CD4-positive, alpha-beta T cell treated with Interferon gamma for 1 hour (primary cell): ENCODE measurements at places on chromosomes 16 and 17.

GRCh38 chr16:15770107-15770506 is 86.7 kb downstream of the MYH11 start:
- no peak for DNase-seq

DNA sequence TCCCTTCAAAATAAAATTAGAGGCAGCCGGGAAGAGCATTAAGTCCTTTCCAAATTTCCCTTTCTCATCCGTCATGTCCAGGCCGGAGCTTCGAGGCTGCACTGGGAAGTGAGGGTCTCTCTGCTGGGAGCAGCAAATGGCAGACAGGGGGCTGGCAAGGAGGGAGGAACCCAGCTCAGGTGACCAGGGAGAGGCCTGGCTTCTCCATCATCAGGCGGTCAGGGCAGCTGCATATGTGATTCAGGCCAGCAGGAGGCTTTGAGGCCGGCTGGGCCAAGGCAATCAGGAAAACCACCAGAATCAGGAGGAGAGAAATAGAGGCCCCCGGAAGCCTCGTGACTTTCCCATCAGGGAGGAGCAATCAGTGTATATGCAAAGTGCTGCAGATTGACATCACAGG is 85.0 kb upstream of the RPL38 start:
- DNase-seq: no peak

DNA sequence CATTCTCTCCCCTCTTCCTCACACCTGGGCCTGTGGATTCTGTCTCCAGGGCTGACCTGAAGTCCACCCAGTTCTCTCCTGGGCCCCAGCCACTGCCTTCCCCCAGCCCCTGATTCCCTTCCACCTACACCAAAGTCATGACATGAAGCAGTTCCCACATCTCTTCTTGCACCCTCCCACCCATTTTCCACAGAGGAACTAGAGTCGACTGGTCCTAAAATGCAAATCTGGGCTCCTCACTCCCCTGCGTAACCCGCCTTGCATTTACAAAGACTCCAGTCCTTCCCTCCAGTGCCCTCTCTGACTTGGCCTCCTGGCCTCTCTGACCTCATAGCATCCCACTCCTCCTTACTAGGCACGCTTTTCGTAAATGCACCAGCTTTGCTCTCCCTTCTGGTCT is 14.8 kb downstream of the COX6A2 start:
- no peak for DNase-seq

DNA sequence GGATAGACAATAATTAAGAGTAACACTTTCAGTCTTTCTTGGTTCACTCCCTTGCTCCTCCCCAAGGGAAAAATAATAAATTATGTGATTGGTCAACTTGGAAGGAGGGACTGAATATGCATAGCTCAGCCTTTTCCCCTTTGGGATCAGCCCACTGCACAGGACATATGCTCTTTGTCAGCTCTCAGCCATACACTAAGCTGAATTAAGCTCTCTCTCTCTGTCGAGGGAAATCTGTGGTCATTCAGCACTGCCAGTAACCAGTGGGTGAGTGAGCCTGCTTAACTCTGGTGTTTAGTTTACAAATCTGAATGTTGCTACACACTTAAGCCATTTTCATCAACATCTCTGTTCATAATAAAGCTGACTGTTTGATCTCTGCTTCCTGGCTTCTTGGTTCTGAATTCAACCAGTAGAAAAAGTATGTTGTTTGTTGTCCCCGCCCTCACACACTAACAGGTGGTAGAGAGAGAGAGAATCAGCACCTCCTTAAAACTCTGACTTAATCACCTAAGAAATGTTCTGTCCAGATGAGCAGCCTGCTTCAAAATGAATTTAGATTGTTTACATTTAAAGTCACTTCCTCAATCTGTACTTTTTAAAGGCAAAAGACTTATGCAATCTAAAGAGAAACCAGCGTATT is 102.3 kb upstream of the C17orf78 start:
- DNase-seq: no peak

DNA sequence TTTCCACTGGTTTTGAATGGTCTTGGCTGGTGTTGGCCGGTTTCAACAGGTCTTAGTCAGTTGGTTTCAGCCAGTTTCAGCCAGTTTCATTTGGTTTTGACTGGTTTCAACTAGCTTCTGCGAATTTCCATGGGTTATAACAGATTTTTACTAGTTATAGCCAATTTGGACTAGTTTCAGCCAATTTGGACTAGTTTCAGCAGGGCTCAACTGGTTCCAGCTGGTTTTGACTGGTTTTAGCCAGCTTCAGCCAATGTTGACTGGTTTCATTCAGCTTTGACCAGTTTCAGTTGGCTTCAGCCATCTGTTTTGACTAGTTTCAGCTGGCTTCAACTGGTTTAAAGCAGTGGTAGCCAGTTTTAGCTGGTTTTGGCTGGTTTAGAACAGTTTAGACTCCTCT is 432.6 kb downstream of the UTP18 start:
- DNase-seq: no peak
